Fibroblast of the aortic adventitia (primary cell): ENCODE measurements at places on chromosomes 5 and 9. TPM values are rescaled to one million over a fixed set of nuclear protein-coding genes. Genes with fewer than 3 reads are reported as not detected.

Gene RPL35
- total RNA-seq, result 356 and 2,683 TPM in 2 replicates

Gene PCDHB6
- 0.18 TPM in 1 of 2 replicates, not detected in the other for total RNA-seq

DNA sequence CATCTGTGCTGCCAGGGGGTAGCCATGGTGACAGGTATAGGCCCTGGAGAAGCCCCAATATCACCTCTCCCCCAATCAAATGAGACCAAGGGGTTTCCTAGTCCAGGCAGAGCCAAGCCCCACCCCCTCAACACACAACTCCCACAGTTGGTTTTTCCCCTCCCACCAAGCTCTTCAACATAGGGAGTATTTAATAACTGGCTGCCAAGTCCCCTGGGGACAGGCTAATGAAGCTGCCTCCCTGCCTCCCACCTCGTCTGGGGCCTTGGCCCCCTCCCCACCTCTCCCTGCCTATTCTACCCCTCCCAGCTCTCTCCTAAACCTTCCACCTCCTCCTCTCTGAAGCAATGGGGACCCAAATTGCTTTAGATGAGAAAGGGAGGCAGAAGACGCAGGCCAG, 23.4 kb downstream of the CPLX2 start:
- DNase-seq, result no peak

- peak; percentile 14 for DNase-seq
These were observed 30.8 kb downstream of the RASGRF2 start for GRCh38 chr5:80990971-80991370.

DNA sequence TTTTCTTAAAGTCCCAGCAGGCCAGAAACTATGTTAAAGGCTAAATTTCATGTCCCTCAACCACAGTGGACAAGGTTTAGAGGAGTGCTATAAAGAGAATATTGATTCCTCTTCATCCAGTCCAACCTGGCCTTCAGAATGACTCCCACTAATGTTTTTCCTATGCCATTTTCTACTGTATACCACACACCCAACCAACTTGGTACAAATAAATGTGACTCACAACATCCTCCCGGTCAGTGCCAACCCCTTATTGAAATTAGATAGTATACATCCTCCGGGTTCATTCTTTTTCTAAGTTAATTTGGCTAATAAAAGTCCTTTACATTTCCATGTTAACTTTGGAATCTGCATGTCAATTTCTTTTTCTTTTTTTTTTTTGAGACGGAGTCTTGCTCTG, 215.1 kb downstream of the TSSK1B start:
- no peak for DNase-seq

- no peak for DNase-seq
These were observed 27.1 kb upstream of the TLE1 start for GRCh38 chr9:81716409-81716808.

GRCh38 chr5:41510176-41510831, at the start of gene PLCXD3:
PLCXD3 (minus strand) TSS chr5:41510601; CDS start chr5:41510526, 75 bp downstream.
- DNase-seq, result peak; percentile 30

GRCh38 chr5:144195448-144195847, 24.8 kb downstream of the KCTD16 start:
- no peak for DNase-seq

DNA sequence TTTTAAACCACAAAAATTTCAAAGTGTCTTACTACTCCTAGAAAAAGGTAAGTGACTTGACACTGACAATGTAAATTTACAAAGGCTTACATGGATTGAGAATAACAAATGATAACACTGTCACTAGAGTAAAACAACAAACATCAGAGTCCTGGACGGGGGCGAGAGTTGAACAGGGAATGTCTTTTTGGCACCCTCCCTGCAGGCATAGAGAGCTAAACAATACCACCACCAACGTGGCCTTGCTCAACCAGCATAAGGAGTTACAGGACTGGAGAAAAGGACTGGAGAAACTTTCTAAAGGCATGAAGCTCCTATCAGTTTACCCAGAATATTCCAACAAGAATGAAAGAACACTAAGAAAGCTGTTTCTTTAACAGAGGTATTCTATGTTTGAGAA, 55.3 kb downstream of the PTBP3 start:
- peak; percentile 16 for DNase-seq

DNA sequence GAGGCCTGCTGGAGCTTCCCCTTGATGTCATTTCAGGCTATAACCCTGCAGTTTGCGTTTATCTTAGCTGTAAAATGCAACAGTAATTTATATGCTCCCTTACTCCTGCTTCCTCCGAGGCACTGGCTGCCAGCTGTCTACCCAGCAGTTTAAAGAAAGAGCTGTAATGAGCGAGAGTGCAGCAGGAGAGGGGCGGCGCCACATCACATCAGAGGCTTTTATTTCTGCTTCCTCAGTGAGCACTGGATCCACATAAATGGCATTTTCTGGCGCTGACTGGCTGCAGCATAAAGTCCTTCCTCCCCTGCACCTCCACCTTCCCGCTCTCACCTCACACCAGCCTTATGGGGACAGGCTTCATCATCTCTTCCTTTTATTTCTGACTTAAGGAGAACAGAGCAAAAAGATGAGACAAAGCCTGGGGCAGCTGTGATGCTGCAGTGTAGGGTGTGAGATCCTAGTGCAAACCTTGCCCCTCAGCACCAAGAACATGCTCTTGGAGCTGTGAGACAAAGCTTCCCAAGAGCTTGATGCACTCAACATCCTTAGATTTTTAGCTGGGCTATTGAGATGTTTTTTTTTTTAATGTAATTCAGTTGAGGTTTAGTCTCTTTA, 829.6 kb upstream of the ZNF608 start:
- no peak for DNase-seq

- DNase-seq, result no peak
These were observed 49.5 kb downstream of the DAB2IP start for GRCh38 chr9:121700832-121701419.

DNA sequence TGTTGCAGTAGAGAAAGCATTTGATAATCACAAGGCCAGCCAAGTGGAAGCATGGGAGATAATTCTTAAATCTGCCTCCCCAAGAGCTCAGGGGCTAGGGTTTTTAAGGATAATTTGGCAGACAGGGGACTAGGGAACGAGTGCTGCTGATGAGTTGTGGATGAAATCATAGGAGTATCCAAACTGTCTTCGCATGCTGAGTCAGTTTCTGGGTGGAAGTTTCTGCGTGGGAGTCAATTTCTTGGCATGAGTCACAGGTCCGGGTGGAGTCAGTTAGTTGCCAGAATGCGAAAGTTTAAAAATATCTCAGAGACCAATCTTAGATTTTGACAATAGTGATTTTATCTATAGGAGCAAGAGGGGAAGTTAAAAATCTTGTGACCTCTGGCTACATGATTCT, 112.6 kb downstream of the TMC1 start:
- peak; percentile 73 for DNase-seq

DNA sequence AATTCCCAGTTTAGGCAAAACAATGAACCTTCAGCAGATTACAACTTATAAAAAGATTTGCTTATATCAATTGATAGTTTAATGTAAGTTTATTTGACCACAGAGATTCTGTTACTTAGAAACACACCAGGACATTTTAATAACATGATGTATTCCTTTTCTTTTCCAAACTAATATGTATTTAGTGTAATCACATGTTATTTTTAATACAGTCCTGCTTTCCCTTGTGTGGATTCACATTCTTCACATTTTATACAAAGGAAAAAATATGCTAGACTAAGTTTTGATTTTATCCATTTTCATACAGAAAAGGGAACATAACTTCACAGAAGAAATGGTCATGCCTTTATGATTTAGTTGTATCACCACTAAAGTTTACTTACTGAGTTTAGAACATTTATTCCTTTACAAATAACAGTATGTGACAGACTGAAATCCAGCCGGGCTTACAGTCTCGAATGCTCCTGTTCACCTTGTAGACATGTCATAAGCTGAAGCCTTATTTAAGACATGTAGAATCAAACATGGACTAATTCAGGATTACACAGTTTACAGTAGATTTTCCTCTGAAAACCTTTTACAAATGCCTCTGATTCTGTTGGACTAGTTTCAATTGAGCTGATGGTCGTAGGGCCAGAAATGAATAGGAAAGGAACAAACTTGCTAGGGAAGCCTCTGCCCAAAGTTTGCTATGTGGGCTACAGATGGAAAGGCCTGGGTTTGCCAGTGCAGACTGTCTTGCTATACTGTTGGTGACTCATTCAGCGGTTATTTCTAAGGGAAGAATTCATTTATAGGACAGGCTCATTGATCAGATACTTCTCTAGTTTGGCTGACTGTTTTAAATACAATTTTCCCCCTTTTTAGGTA, 6.6 kb upstream of the ASPN start:
- DNase-seq, result peak; percentile 63
